ENCODE measurements at places on chromosomes 7 and 10.

GRCh38 chr7:70237831-70238575 is 639.7 kb downstream of the AUTS2 start:
- no peak for DNase-seq

DNA sequence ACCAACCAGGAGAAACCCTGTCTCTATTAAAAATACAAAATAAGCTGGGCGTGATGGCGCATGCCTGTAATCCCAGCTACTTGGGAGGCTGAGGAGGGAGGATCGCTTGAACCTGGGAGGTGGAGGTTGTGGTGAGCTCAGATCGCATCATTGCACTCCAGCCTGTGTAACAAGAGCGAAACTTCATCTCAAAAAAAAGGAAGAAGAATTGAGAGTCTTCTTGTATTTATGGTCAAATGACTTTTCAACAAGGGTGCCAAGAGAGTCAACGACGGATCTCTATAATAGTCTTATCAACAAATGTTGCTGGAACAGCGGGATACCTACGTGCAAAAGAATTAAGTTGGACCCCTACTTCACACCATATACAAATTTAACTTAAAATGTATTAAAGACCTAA is 21.6 kb upstream of the JAZF1 start:
- no peak for DNase-seq

- DNase-seq, result no peak
These were observed 5.1 kb downstream of the NME8 start for GRCh38 chr7:37853468-37853867.

- no peak for DNase-seq
These were observed 145.2 kb downstream of the HERPUD2 start for GRCh38 chr7:35549781-35550180.

GRCh38 chr10:68224810-68225209 is 7.1 kb downstream of the ATOH7 start:
- DNase-seq, result no peak

- no peak for DNase-seq
These were observed 88.5 kb downstream of the NOC3L start for GRCh38 chr10:94274142-94274787.

- no peak for DNase-seq
These were observed 1121.4 kb downstream of the XPNPEP1 start for GRCh38 chr10:108801775-108802517.

DNA sequence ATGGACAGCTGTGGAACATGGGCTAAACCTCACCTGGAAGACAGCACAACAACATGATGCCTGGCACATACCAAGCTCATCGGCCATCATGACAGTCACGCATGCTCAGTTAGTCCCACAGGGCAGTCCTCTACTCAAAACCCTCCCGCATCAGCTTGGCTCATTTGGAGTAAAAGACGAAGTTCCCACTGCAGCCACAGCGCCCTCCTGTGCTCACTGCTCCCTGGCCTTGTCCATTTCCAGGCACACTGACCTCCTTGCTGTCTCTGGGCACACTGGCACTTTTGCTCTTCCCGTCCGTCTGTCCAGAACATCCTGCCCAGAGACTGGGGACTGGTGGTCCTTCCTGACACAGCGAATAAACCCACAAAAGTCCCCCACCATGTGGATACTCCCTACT is 66.2 kb downstream of the LARP4B start:
- DNase-seq, result no peak

DNA sequence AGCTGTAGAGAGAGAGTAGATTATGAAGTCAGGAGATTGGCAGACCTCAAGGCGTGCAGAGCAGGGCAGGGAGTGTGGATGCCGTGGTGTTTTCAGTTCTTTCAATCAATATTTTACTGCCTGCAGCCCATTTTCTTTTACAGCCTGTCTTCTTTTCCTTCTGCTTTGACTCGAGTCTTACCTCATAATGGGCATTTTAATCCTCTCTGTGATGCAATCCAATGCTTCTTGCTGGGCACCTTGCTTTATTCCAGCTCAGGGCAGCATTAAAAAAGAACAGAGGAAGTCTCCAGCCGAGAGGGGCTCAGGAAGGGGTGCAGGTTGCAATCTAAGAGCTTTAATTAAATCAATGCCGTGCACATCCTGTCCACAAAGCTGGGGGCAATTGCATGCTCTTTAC is 839.0 kb downstream of the LRMDA start:
- no peak for DNase-seq

DNA sequence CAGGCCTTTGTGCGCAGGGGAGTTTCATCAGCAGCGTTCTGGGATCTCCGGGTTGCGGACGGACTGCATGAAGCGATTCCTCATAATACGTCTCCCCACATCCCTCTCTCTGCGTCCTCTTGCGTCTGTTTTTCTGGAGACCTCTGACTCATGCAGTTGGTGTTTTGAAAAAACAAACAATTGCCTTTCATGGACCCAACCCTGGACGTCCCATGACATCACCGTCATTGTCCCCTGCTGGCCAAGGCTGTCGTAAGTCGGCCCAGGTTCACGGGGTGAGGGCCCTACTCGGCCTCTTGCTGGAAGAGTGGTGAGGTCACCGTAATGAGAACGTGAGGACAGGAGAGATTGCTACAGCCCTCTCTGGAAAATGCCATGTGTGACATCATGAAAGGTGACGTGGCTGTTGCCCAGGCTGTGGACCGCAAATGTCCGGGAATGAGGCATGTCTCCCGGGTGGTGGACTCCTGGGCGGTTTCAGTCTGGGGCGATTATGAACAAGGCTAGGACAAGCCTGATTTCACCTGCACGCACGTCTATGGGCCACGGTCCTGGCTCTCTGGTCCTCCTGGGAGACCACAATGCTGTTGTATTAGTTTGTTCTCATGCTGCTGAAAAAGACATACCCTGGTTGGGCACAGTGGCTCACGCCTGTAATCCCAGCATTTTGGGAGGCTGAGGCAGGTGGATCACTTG is 9.8 kb upstream of the MAFK start:
- DNase-seq, result no peak

- no peak for DNase-seq
These were observed 36.0 kb downstream of the CLIP2 start for GRCh38 chr7:74325210-74325565.

- no peak for DNase-seq
These were observed 3.8 kb downstream of the WDR91 start for GRCh38 chr7:135207406-135208101.

GRCh38 chr7:47034180-47034579 is 547.7 kb downstream of the TNS3 start:
- no peak for DNase-seq

GRCh38 chr7:20191391-20191869 is 25.8 kb downstream of the MACC1 start:
- DNase-seq, result no peak

- no peak for DNase-seq
These were observed 153.4 kb downstream of the SGMS1 start for GRCh38 chr10:50470345-50470744.

All from AG09319 (cell line).